CD8-positive, alpha-beta memory T cell (primary cell): ENCODE measurements at places on chromosomes 12 and 14. TPM values are rescaled to one million over a fixed set of nuclear protein-coding genes. Genes with fewer than 3 reads are reported as not detected.

GRCh38 chr12:41424651-41425050 is 236.5 kb downstream of the PDZRN4 start:
- DNase-seq, result no peak
- no peak overlapping the region for H3K4me3 ChIP-seq
- H3K27ac ChIP-seq, result no peak overlapping the region
- no peaks in the 10 kb centered on the region for H3K4me1 ChIP-seq
- H3K27me3 ChIP-seq, result no peaks in the 10 kb centered on the region

- H3K27ac ChIP-seq, result no peak overlapping the region
- H3K4me3 ChIP-seq, result no peak overlapping the region
- no peak for DNase-seq
- no peaks in the 10 kb centered on the region for H3K36me3 ChIP-seq
- no peaks in the 10 kb centered on the region for H3K27me3 ChIP-seq
Observed at GRCh38 chr12:46401662-46402061, 29.1 kb upstream of the SLC38A2 start.

DNA sequence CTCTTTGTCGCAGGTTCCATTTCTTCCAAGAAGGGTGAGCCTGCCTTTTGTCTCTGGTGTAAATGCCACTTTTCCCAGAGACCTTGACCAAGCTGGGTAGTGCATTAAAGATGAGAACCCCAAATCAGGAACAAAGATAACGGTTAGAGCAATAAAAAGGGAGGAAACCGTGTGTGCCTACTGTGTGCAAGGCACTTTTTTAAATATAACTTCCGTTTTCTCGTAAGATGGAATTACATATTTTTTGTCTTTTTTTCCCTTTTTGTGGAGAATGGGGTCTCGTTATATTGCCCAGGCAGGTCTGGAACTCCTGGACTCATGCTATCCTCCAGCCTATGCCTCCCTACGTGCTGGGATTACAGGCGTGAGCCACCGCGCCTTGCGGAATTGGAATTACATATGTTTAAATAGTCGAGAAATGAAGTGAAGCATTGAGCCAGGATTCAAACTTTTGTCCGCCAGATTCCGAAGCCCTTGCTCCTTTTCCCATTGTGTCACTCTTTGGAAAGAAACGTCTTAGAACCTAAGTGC is 506 bp upstream of the NABP2 start:
- DNase-seq, result no peak
- H3K36me3 ChIP-seq, result no peaks in the 10 kb centered on the region
- H3K27me3 ChIP-seq, result no peaks in the 10 kb centered on the region
- peaks cover 34% of the 10 kb centered on the region for H3K4me1 ChIP-seq

DNA sequence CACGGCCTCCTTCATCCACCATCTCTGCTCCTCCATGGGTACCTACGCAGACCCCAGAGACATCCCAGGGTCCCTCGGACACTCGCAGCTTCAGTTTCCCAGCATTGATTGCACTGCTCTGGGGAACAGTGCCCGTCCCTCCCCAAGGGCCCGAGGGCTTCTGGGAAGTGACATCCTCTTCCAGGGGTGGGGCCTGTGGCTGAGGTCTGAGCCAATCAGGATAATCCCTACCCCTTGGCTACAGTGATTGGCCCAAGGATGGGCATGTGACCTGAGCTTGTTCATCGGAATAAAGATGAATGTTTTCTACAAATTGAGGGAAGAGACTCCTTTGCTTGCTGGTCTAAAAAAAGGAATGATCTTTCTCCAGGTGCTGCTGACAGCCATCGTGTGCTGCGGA is 37.3 kb upstream of the MYL2 start:
- no peak for DNase-seq
- no peaks in the 10 kb centered on the region for H3K4me1 ChIP-seq
- no peaks in the 10 kb centered on the region for H3K36me3 ChIP-seq
- H3K27me3 ChIP-seq, result no peaks in the 10 kb centered on the region
- H3K27ac ChIP-seq, result no peak overlapping the region
- no peak overlapping the region for H3K4me3 ChIP-seq

DNA sequence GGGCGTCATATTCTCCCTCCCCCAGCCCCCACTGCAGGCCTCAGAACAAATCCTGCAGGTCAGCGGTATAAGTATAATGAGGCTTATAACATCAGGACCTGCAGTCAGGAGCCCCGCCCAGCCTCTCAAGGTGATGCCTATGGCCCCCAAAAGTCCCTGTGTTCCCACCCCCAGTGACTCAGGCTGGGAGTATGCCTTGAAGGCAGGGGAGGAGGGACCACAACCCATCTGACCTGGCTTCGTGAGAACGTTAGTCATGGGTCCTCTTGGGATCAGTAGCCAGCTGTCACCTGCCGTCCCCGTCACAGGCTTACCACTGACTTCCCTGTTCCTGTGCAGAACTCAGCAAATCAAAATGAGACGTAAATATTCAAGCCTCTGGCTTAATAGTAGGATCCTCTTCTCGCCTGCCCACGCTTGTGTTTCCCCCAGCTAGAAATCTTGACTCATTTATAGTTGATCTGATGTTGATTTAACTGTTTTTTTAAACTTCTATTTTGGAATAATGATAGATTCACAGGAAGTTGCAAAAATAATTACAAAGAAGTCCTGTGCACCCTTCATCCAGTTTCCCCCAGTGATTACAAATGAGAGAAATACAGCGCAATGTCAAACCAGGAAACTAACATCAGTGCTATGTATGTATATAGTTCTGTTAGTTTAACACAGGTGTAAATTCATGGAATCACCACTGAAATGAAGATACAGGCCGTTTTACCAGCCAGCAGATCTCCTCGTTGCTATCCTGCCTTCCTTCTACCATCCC is 107.5 kb downstream of the ADGRD1 start:
- H3K4me1 ChIP-seq, result no peaks in the 10 kb centered on the region
- H3K4me3 ChIP-seq, result no peak overlapping the region
- DNase-seq, result no peak
- no peak overlapping the region for H3K27ac ChIP-seq
- H3K27me3 ChIP-seq, result no peaks in the 10 kb centered on the region

- H3K36me3 ChIP-seq, result no peaks in the 10 kb centered on the region
- peak; percentile 26 for DNase-seq
- H3K4me3 ChIP-seq, result peak overlapping the region; percentile 66
Observed at GRCh38 chr12:89353188-89353822, 1.0 kb upstream of the DUSP6 start.

DNA sequence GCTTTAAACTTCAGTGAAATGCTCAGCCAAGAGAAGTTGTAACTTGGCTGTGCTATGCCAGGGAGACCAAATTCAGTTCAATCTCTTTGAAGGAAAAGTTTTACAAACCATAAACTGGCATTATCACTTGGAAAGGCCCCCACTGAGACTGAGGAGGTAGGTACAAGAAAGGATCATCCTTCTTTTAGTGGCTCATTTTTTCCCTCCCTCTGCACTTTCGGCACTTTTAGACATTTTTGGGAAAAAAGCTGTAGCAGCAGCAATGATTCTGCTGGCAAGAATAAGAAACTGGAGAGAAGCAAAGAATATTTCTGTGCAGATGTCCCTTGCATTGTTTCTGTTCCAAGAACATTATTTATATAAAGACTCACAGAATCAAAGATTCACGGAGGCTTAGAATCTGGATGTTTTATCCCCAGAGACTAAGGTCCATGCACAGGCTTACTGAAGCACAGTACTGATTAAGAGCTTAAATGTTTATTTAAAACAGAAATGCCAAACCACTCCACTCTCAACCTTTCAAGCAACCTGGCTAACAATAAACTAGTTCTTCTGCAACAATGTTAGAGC is 12.3 kb downstream of the ZC2HC1C start:
- no peaks in the 10 kb centered on the region for H3K27me3 ChIP-seq
- peaks cover 28% of the 10 kb centered on the region for H3K36me3 ChIP-seq

GRCh38 chr14:33370426-33370825 is 431.7 kb downstream of the NPAS3 start:
- no peak overlapping the region for H3K4me3 ChIP-seq
- no peaks in the 10 kb centered on the region for H3K4me1 ChIP-seq
- no peaks in the 10 kb centered on the region for H3K27me3 ChIP-seq
- H3K36me3 ChIP-seq, result no peaks in the 10 kb centered on the region
- DNase-seq, result no peak

DNA sequence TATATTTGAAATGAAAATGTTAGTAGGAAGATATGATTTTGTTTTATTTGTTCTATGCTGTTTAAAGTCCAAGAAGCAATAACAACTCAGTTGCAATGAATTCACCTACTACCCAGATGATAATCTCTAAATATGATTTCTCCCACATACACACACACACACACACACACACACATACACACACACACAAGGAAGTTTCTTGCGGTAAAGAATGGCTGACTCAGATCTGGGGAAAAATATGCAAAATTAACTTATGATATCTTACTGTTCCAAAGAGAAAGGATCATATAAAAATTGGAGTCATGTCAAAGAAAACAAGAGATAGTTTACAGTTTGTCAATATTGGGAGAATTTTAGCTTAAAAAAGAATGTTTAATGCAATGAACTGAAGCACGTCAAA is 456.7 kb downstream of the SLC16A7 start:
- H3K36me3 ChIP-seq, result no peaks in the 10 kb centered on the region
- H3K4me1 ChIP-seq, result no peaks in the 10 kb centered on the region
- no peak for DNase-seq
- no peak overlapping the region for H3K27ac ChIP-seq

GRCh38 chr12:40137252-40137651 is 31.4 kb upstream of the SLC2A13 start:
- H3K36me3 ChIP-seq, result no peaks in the 10 kb centered on the region
- no peak for DNase-seq
- H3K4me3 ChIP-seq, result no peak overlapping the region
- no peak overlapping the region for H3K27ac ChIP-seq

DNA sequence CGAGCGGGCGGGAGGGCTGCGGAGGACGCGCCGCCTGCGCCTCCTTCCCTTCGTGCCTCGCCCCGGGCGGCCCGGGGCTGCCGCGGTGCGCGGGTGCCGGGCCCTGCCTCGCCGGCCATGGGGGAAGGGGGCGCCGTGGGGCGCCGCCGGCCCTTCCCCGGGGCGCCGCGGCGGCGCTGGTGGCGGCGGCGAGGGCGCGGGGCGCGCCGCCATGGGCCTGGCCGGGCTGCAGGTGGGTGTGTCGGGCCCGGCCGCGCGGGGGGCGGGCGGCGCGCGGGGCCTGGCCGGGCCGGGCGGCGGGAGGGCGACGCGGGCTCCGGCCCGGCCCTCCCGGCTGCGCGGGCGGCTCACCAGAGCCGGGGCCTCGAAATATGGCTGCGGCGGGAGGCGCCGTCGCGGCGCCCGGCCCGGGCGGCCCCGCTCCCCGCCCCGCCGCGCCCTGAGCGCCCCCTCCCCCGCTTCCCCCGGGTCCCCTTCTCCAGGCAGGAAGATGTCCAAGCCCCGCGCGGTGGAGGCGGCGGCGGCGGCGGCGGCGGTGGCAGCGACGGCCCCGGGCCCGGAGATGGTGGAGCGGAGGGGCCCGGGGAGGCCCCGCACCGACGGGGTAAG is 5.1 kb downstream of the KMT5A start:
- peaks cover 27% of the 10 kb centered on the region for H3K4me1 ChIP-seq
- H3K4me3 ChIP-seq, result no peak overlapping the region
- no peaks in the 10 kb centered on the region for H3K27me3 ChIP-seq
- DNase-seq, result no peak
- peaks cover 15% of the 10 kb centered on the region for H3K36me3 ChIP-seq

DNA sequence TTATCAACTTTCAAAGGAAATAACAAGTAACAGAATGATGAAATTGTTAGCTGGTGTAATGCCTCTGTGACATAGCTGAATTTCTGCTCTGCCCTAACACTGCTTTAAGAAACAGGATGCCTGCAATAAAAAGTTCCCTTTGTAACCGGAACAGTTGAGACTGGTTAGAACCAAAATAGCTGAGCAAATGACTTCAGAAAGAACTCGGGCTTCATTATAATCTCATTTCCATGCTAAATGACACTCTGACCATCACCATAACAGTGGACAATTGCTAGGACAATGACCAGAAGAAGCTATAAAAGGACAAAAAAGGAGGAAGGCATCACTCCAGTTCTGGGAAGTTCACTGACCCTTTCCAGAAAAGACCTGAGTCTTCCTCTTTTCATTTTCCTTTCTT is 23.5 kb upstream of the PYGL start:
- no peak overlapping the region for H3K27ac ChIP-seq
- H3K4me3 ChIP-seq, result no peak overlapping the region
- no peaks in the 10 kb centered on the region for H3K4me1 ChIP-seq
- no peaks in the 10 kb centered on the region for H3K27me3 ChIP-seq
- DNase-seq, result no peak

- peaks cover 9% of the 10 kb centered on the region for H3K4me1 ChIP-seq
- H3K4me3 ChIP-seq, result no peak overlapping the region
- no peak overlapping the region for H3K27ac ChIP-seq
- no peaks in the 10 kb centered on the region for H3K36me3 ChIP-seq
- no peak for DNase-seq
- H3K27me3 ChIP-seq, result no peaks in the 10 kb centered on the region
Observed at GRCh38 chr12:49942921-49943624, 7.5 kb upstream of the AQP2 start.

DNA sequence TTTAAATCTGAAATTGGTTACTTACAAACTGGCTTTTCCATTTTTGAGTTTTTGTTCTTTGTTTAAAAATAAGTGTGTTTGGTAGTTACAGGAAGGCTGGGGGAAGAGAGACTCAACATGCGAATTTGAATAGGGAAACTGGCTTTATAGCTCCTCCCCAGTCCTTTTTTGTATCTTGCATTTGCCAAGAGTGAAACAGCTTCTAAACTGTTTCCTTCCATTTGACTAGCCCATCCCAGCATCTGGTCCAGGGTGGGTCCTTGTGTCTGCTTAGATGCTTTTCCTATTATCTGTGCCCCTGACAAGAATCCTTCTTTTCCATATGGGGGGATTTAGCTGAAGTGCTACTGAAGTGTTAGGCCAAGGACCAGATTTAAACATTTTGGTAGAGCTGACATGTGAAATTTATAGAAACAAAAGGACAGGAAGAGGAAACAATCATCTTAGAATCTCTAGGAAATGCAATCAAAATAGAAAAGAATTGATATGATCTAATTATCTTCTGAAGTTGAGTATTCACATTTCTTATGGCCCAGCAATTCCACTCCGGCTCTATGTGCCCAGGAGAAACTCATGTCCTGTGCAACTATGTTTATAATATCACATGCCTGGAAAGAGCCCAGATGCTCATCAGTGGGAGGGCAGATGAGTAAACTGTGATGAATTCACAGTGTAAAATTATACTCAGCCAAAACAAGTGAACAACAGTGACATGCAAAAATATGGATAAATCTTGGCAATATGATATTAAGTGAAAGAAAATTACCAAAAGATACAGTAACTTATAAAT is 7.4 kb downstream of the SMOC1 start:
- no peak for DNase-seq
- no peak overlapping the region for H3K4me3 ChIP-seq
- no peaks in the 10 kb centered on the region for H3K36me3 ChIP-seq
- H3K27ac ChIP-seq, result no peak overlapping the region

- H3K36me3 ChIP-seq, result no peaks in the 10 kb centered on the region
- no peak for DNase-seq
Observed at GRCh38 chr12:105280966-105281693, 45.2 kb upstream of the APPL2 start.

- H3K27me3 ChIP-seq, result no peaks in the 10 kb centered on the region
- H3K4me3 ChIP-seq, result no peak overlapping the region
- no peak overlapping the region for H3K27ac ChIP-seq
- no peaks in the 10 kb centered on the region for H3K4me1 ChIP-seq
- no peak for DNase-seq
- H3K36me3 ChIP-seq, result no peaks in the 10 kb centered on the region
Observed at GRCh38 chr14:59013672-59014298, 174.7 kb upstream of the DAAM1 start.

GRCh38 chr12:15846887-15847286 is 35.3 kb upstream of the STRAP start:
- H3K27ac ChIP-seq, result no peak overlapping the region
- H3K4me1 ChIP-seq, result no peaks in the 10 kb centered on the region
- H3K36me3 ChIP-seq, result no peaks in the 10 kb centered on the region
- H3K27me3 ChIP-seq, result no peaks in the 10 kb centered on the region
- DNase-seq, result no peak
- no peak overlapping the region for H3K4me3 ChIP-seq

The C14orf132 gene
- 0.61 TPM for total RNA-seq

The PPM1H gene
- 0.13 TPM for total RNA-seq

The GPD1 gene
- total RNA-seq, result 0.55 TPM

The CHMP4A gene
- total RNA-seq, result 86.4 TPM

The HOXC10 gene
- not detected for total RNA-seq
